SW 1271 (cell line): ENCODE measurements at places on chromosomes 2 and 18.

GRCh38 chr2:174787487-174788205 lies 23.4 kb upstream of the CHRNA1 start:
- DNase-seq, result no peak

DNA sequence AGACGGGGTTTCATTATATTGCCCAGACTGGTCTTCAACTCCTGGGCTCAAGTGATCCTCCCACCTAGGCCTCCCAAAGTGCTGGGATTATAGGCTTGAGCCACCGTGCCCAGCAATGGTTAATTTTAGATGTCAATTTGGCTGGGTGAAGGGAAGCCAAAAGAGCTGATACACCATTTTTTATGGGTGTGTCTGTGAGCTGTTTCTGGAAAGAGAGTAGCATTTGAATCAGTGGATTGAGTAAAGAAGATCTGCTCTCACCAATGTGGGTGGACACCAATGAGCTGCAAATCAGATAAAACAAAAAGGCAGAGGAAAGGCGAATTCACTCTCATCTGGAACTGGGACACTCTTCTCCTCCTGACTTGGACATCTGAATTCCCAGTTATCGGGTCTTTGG lies 16.1 kb upstream of the TAF4B start:
- no peak for DNase-seq

GRCh38 chr2:209512971-209513370 lies 89.1 kb downstream of the MAP2 start:
- no peak for DNase-seq

DNA sequence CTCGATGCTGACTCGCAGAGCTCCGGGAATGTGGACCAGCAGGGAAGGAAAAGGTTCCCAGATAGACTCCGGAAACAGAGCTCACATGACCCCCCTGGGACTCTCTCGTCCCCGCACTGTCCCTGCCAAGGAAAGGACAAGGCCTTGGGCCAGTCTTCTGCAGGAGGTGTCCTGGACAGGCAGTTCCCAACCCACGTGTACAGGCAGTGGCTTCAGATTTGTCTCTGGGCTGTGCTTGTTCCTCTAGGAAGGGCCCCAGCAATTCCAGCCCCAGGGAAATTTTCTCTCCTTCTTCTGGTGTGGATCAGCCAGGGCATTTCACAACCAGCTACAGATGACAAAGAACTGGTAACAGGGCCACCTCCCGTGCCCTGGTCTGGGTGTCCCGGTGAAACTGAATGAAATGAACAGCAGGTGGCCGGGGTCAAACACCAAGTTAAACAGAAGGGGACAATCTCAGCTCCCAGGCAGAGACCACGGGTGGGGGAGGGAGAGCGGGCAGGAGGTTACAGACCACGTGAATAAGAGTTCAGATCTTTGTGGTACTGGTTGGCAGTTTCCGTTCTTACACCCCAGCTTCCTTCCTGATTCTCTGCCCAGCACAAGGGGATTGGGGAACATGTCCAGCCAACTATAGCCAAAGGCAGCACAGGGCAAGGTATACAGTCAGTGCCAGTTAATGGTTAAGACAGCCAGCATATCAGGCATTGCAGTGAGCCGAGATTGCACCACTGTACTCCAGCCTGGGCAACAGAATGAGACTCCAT lies 52.2 kb upstream of the CAB39 start:
- DNase-seq, result no peak

- DNase-seq, result no peak
Observed at GRCh38 chr2:30367232-30368070, 79.6 kb upstream of the LCLAT1 start.

- no peak for DNase-seq
Observed at GRCh38 chr2:10811517-10811916, 1.1 kb downstream of the PDIA6 start.

DNA sequence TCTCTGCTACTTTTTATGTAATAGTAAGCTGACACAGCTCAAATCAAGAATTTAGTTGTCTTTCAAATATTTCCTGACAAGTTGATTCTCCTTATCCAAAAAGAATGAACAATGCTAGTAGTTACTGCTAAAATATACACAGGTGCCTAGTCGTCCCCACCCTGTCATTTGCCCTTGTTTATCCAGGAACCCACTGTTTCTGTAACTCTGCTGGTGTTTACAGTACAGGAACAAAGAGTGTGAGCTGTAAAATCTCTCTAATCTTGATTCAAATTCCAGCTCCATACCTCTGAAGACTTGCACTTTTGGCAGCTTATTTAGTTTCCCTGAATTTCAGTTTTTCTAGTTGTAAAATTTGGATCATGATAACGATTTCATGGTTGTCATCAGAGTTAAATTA lies 21.1 kb upstream of the SCYGR2 start:
- no peak for DNase-seq

DNA sequence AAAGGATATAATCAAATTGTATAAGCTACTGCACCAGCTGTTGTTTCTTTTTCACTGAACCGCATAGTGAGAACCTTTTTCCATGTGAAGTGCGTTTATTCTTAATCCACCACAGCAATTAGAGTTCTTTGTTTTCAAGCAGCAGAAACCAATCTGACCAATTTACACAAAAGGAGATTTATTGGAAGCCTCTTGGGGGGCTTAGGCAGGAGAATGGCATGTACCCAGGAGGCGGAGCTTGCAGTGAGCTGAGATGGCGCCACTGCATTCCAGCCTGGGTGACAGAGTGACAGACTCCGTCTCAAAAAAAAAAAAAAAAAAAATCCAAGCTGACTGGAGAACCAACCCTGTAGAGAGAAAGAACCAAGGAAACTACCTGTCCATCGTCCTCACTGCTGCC lies 10.0 kb downstream of the ADNP2 start:
- DNase-seq, result no peak

GRCh38 chr2:68768461-68768860 lies 33.9 kb downstream of the ARHGAP25 start:
- no peak for DNase-seq

DNA sequence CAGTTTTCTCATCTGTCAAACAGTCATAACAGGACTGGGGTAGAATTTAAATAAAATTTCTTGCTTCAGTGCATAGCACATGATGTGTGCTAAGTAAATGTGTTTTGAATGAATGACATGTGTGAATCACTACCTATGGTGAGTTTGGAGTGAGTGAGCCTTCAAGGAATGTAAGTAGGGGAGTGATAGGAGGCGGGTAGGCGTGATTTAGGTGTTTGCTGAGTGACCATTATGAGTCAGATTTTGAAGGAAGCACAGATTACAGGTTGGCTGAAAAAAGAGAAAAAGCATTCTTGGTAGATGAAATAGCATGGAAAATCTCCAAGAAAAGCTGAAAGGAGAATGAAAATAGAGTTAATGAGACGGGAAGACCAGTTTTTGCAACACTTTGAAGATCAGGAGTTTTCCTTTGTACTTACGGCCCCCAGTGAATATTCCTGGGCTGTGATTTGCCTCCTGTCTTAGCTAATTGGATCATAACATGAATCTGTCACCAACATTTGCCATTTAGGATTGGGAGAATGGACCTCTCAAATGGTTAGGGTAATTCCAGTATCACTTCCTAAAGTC lies 136.9 kb upstream of the GATA6 start:
- DNase-seq, result peak; percentile 54

GRCh38 chr2:128169933-128170709 lies 79.1 kb downstream of the UGGT1 start:
- DNase-seq, result no peak

- no peak for DNase-seq
Observed at GRCh38 chr2:54306556-54306955, 50.5 kb upstream of the TSPYL6 start.

GRCh38 chr2:100563407-100564247 lies 834 bp downstream of the PDCL3 start:
- DNase-seq, result no peak

DNA sequence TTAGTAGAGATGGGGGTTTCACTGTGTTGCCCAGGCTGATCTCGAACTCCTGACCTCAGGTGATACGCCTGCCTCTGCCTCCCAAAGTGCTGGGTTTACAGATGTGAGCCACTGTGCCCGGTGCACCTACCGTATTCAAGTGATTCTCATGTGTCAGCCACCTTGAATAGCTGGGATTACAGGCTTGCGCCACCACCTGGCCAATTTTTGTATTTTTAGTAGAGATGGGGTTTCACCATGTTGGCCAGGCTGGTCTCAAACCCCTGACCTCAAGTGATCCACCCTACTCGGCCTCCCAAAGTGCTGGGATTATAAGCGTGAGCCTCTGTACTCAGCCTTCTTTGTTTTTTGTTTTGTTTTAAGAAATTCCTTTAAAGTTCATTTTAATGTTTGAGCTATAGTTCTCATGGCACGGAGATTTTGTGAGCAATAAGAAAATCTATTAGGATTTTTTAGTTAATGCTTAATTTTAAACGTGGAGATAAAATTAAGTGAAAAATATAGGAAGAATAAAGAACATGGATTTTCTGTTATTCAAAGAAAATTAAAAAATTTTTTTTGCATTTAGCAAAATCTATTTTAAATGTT lies 242.6 kb downstream of the PHLPP1 start:
- peak; percentile 19 for DNase-seq

GRCh38 chr2:174713686-174714085 lies 50.6 kb downstream of the CHRNA1 start:
- DNase-seq, result no peak

DNA sequence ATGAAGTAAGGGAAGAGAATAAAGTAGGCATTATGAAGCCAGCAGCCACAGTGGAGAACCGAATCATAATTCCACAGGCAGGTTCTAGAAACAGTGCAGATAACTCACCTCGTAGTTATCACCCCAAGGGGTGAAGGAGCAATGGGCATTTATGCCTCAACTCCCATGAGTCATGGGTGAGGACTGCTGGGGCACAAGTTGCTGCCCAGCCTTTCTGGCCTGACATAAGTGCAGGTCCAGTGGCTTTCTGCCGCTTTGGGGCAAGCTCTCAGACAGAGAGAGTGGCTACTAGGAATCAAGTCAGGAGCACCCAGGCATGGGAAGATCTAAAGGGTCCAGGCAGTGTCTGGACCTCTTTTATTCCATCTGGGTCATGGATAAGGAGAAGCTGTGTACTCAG lies 149.8 kb downstream of the SUCLG1 start:
- DNase-seq, result no peak

DNA sequence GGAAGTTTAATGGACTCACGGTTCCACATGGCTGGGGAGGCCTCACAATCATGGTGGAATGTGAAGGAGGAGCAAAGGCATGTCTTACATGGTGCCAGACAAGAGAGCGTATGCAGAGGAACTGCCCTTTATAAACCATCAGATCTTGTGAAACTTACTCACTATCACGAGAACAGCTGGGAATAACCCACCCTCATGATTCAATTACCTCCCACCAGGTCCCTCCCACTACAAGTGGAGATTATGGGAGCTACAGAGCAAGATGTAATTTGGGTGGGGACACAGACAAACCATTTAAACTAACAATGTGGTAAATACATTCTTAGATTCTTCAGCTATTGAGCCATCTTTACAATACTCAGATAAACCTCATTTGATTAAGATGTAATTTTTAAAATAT lies 176.1 kb downstream of the SH3BP4 start:
- DNase-seq, result no peak

DNA sequence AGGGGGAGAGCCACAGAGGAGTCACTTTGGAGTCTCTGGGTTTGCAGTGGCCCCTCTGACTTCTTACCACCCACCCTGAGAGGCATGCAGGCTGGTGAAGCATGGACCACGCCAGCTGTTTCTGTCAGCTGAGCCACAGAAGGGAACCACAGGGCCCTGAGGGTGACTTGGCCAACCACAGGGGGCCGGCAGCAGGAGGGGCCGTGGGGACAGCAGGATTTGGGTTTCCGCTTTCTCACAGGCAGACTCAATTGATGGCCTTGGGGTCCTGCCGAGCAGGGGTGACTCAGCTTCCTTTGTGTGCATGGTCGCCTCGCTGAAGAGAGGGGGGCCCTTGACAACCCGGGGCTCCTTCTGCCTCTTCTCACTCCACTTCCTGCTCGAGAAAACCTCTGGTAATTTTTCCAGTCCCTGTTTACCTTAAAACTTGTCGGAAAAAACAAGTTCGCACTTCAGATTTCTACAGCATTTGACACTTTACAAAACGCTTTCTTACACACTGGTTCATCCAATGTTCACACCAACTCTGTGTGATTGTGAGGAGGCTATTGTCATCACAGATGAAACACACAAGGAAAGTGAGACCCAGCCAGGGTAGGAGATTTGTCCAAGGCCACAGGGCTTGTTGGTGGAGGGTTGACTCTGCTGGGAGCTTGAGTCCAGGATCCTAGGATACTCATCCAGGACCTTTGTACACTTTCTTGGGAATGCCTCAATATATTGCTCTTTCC lies 311.2 kb downstream of the LPIN1 start:
- no peak for DNase-seq

GRCh38 chr18:31274931-31275330 lies 43.0 kb upstream of the DSG1 start:
- DNase-seq, result no peak

- no peak for DNase-seq
Observed at GRCh38 chr2:33073018-33073417, 126.3 kb downstream of the LTBP1 start.

DNA sequence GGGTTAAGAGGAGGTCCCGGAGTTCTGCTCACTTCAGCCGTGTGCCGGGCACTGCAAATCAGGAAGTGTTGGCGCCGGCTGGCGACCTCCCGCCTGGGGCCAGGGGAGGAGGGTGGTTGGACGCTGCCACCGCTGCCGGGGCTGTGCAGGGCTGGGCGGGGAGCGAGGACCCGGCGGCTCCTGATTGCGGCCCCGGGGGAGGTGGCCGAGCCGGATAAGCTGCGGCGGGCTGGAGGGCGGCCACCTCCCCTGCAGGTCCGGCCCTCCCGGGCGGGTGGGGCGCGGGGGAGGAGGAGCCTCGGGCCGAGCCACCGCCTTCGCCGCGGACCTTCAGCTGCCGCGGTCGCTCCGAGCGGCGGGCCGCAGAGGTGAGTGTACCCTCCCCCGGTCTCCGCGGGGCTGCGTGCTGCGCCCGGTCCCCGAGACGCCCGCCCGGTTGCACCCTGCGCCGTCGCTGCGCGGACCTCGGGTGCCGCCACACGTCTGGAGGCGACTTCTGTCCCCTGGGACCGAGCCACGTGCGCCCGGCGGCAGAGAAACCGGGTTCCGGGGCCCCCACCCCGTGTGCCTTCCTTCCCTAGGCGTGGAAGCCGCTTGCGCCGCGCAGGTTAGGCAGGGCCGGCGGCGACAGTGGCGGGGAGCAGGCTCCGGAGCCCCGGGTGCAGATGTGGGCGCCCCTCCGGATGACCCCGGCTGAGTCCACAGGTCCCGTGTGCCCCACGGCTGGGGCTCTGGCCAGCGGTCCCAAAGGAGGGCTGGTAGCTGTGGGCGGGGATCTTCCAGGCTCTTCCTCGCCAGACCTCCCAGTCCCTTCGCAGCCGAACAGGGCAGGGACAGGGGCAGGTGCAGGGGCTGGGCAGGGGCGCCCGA lies at the start of gene STEAP3:
Gene STEAP3 (plus strand): TSS at position 314 of the 870 bp plus-strand sequence. CDS start 7,179 bp downstream, outside the sequence.
- peak; percentile 65 for DNase-seq

GRCh38 chr2:136117391-136117841 lies 533 bp downstream of the CXCR4 start:
- peak; percentile 5 for DNase-seq
